LHCN-M2 (cell line): ENCODE measurements at places on chromosomes 1 and 21.

DNA sequence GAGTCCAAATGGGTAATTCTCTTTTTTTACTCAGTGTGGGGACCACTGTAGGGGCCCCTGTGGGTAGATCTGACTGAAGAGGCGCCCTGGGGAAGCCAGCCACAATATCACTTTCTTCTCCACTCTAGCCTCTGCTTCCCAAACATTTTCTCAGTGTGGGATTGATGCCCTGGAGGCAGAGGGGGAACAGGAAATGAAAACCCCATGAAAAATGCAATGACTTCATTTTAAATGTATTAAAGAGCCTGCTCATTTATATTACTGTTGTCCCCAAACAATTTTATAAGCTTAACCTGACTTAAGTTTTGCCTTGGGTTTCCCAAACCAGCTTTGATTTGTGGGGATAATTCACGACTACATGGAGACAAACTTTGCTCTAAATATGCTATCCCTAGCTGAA lies 181.9 kb downstream of the C1orf94 start:
- DNase-seq, result no peak

DNA sequence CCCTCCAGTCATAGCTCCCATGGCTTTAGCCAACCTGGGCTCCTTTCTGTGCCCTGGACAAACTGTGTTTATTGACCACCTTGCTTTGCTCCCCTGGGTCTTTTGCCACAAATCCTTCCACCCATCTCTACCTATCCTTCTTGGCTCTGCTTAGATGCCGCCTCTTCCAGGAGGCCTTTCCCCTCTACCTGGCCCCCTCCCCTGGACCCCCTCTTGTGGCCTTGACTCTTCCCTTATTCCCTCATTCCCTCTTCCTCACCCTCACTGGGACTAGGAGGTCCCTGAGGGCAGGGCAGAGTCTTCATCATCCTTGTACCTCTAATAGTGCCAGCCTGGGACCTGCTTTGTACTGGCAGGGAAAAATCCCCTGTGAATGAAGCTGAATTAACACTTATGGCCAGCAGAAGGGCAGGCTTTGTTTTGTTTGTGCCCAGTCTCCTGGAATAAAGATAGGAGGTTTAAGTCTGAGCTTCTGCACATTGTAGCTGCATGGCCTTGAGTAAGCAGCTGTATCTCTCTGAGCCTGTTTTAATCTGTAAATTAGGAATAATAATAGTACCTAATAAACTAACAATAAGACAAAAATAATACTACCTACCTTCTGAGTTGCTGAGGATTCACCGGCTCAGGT lies 13.7 kb downstream of the PTPRU start:
- DNase-seq, result no peak

- peak; percentile 48 for DNase-seq
These were observed 22.0 kb downstream of the THAP3 start for GRCh38 chr1:6646499-6647148.

- DNase-seq, result no peak
These were observed 33.3 kb upstream of the SUCO start for GRCh38 chr1:172499636-172500141.

DNA sequence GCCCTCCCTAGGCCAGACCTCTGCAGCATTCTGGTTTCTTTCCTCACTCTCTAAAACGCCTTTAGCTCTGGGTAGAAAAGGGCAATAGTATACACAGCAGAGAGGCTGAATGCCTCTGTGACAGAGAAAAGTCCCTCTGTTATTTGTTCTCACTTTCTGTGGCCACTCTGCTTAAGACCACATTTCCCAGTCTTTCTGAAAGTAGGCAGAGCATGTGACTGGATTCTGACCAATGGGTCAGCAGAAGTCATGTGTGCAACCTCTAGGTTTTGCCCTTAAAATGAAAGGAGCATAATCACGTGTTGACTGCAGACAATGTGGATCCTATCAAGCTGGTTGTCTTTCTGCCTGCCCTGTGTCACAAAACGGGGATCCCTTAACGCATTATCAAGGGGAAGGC lies 79.7 kb upstream of the MARK1 start:
- no peak for DNase-seq

DNA sequence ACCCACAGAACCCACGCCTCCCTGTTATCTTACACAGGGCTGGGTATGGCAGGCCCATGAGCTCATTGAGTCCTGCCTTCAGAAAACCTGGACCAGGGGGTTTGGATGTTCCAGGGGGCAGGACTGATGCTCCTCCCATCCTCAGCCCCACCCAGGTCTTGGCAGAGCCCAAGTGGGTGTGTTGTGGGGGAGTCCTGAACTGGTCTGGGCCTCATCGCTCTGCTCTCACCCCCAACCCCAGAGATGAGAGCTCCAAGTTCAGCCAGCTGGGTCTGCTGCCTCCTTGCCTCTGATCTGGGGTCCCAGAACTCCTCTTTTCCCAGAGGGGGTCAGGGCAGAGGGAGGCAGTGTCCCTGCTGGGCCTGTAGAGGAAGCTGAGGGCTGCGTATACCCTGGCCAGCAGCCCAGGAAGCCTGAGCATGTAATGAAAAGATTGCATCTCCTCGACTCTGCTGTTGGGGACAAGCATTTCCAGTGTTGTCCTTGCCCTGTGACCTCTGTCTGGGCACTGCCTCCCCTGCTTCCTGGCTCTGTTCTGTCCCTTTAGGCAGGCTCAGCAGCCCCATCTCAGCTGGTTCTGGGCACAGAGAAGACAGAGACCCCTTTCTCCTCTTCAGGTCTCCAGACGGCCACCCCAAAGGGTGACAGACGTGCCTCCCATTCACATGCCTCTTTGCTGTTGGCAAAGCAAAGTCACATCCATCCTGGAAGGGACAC lies 54.7 kb upstream of the EPS8L3 start:
- DNase-seq, result no peak

DNA sequence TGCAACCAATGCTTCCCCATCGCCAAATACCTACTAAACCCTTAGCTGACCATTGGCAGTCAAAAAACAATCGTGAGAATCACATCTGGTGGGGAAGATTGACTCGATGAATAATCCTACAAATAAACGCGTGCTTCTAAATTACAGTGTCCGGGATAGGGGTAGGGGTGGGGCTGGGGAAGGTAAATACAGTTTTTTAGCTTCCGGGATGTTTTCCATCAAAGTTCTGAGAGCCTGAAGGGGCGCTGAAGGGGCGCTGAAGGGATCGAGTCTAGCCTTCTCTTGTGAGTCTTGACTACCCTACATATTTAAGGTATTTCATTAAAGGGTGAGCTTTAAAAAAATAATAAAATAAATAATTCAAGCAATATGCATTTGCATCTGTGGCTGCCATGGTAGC lies 40.5 kb downstream of the RRAGC start:
- DNase-seq, result no peak

DNA sequence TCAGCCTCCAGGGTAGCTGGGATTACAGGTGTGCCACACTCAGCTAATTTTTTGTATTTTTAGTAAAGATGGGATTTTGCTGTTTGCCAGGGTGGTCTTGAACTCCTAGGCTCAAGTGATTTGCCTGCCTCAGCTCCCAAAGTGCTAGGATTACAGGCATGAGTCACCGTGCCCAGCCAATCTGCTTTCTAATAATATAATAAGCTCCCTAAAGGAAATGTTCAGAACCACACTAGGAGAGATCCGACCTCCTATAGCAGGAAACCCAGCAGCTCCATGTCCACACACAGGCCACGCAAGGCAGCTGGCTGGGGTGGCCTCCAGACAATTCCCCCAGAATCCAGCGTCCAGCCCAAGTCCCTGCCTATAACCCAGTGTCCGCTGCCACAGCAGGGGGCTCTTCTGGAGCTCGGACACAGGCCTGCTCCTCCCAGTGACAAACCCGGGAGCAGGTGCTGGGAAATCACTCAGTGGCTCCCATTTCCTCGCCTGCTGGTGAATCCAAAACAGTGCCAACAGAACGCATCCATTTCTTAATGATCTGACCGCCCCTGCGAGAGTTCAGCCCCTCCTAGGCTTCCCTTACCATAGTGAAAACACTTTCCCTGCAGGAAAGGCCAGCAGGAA lies 7.5 kb downstream of the RIPK4 start:
- DNase-seq, result no peak

DNA sequence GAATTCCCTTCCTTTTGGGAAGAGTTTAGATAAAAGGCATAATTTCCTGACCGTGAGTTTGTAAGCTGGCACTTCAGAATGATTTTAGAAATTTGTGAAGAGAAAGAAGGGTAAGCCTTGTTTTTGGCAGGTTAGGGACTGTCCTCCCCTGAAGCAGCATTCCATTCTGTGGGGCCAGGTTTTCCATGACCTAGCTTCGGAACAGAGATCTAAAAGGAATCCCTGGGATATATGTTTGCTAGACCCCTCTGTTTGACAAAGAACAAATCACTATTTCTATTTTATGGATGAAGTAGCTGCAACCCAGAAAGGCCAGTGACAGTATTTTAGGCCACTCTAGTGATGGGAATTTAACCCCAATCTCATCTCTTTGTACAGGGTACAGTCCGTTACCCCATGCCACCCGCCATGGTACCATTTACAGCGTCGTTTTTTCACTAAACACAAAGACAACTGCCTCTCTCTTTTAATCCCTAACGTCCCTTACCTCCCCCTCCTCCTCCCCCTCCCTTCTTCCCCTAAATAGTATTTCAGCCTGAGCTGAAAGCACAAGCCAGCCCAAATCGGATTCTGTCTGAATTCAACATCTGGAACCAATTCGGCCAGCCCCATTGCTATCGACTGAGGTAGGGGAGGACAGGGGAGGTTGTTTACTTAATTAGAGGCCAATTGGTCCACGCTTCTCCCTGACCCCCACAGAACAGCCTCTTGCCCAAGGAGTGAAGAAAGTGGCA lies 23.4 kb upstream of the IKBKE start:
- DNase-seq, result no peak

- DNase-seq, result no peak
These were observed 14.3 kb upstream of the FGR start for GRCh38 chr1:27649306-27649635.

GRCh38 chr1:9356829-9357466 lies 64.3 kb downstream of the SPSB1 start:
- no peak for DNase-seq

DNA sequence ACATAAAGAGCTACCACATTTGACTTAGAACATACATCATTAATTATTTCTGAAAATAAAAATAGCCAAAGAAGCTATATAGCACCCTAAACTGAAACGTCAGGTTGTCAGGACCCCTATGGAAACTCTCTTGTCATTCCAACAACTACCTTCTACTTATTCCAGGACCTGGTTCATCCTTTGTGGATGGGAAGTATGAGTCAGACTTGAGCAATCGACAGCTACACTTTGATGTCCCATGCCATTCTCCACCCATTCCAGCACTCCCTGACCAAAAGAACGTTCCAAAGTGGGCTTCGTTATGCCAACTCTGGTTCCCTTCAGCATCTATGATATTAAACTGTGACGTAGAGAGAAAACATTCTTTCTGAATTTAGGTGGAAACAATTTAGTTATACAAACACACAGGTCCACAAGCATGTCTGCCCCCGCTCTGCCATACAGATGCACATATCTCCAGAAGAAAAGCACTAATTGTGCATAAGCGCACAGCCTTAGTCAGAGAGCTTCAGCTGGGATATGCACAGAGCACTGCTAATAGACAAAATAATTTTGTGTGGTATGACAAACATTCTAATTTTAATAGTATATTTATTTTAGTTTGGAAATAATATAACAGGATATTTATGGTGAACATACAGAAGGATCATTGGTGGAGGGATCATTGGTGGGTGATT lies 723.1 kb upstream of the B3GALT2 start:
- peak; percentile 5 for DNase-seq

GRCh38 chr1:17434016-17434415 lies 5.5 kb downstream of the RCC2 start:
- no peak for DNase-seq

DNA sequence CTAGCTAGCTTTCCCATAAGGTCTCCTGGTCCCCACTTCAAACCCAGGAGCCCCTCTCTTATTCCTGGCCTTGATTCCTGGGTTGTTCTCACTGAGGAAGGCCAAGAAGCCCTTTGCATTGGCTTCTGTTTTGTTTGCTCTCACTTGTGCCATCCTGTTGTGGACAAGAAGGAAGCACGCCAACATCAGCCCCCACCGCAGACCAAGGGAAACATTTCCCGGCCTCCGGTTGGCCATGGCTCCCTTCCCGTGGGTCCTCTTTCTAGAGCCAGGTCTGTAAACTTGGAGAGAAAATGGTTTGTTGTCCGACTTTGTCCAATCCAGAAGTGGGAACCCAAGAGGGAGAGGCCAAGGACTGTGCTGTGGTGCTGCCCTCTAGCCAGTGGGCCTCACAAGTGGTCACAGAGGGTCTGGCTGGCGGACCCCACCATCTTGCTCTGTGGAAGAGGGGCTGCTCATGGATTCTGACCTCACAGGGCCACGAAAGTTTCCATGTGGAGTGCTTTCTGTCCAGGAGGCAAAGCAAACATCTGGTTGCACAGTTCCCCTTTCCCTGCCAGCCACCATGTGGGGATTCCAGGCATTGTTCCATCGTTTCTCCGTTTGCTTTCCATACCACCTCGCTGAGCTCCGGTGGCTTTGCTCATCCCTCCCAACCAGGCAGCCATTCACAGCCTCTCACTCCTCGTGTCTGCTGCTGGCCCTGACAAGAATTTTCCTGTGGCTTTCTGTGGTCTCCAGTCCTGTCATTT lies 18.9 kb upstream of the TENT5C start:
- no peak for DNase-seq

- no peak for DNase-seq
These were observed 70.0 kb downstream of the ALG14 start for GRCh38 chr1:95002540-95003432.

GRCh38 chr1:186960861-186961260 lies 132.1 kb downstream of the PLA2G4A start:
- no peak for DNase-seq

GRCh38 chr1:205199931-205200299 lies 11.6 kb downstream of the DSTYK start:
- no peak for DNase-seq

- no peak for DNase-seq
These were observed 6.9 kb downstream of the PEX19 start for GRCh38 chr1:160277987-160278386.

GRCh38 chr1:89310505-89310904 lies 37.8 kb upstream of the GBP5 start:
- peak; percentile 24 for DNase-seq

- DNase-seq, result peak; percentile 88
These were observed 5.4 kb upstream of the KNCN start for GRCh38 chr1:46556822-46557221.

DNA sequence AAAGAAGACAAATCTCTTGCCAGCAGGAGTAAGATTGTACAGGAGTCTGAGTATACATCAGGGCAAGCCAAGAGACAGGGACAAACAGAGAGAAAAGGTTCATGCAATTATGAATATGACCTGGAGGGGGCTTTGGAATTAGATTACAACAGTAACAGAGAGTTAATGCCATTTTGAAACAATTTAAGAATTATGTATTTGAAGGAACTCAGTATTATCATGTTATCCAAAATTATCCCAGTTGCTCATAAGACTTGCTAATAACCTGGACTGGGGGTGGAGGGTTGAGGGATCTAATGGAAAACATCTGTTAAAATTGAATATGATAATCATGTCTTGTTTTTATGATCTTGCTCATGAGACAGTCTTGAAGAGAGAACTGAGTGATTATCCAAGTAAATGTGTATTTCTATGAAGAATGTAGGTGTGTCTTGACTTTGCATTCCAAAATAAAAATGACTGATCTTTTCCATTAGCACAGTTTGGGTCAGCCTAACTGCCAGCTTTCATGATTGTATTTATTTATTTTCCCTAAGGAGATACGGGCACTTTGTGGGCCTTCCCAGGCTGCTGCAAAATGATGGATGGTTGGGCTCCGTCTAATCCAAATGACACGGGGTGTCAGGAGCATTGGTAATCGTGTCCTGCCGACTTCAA lies 117.7 kb downstream of the ERG start:
- DNase-seq, result peak; percentile 19

- DNase-seq, result peak; percentile 69
These were observed 15.7 kb upstream of the GLIS1 start for GRCh38 chr1:53754484-53755312.
